ENCODE measurements at places on chromosomes 11 and 22.

GRCh38 chr11:85991508-85991907 lies 77.4 kb downstream of the PICALM start:
- DNase-seq, result no peak

DNA sequence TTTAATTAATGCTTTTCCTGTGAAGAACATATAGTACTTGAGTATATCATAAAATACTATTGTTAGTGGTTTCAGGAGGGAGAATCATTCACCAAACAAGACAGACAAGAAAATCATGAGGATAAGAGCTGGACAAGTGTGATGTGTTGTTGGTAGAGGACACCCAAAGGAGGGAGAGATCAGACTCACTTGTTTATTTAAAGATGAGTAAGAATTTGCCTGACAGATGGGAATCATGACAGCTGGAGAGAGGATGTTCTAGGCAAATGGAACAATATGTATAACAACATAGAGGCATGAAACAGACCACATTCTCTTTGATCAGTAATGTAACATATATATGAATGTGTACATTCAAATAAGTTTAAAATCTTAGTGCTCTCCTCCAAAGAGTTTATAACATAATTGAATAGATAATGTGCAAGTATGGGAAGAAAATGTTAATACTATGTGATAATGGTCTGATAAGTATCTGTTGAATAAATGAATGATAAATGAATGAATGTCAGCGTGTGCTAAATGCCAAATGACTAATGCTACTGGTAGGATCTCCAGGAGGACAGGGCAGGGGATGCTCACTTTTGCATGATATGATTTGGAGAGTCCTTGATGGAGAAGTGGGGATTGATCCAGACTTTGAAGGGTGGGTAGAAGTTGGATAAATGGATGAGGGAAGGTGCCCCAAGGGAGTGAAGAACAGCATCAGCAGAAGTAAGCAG lies 228.9 kb upstream of the SORL1-AS1 start:
- no peak for DNase-seq

DNA sequence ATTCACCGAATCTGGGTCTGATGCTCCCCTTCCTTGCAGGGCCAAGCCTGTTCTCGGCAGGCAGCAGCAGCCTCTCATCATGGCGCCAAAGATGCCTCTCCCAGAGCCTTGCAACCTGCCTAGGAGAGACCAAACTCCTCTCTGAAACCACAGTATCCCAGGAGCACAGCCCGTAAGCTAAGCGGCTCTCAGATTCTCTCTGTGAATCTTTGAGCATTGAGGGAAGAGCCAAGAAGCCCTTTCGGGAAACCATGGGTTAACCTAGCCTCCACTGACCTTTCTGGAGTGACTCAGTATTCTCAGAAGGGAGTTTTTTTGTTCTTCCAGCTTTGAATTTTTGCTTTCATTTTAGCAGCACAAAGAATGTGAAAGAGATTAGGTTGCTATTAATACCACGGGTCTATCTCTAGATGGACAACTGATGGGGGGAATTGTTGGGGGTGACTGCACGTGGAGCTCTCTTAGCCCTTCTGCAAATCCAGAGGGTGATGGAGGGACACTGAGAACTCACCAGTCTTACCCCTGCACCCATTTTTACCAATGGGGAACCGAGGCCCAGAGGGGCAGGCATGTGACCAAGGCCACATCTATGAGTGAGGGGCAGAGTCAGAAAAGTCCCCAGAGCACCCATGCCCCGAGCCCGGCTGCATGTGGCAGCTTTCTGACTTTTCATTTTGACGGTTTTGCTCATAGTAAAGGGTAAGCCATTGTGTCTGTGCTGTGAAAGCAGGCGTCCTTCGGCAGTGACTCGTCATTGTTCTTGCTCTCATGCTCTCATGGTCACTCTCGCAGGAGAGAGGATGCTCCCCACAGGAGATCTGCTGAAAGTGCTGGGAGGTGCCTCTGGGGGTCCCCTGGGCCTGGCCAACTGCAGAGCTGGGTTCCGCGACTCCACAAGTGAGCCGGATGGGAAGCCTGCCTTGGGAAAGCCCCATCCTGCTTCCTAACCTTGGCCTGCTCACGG lies 36.0 kb downstream of the IRAG1 start:
- peak; percentile 59 for DNase-seq

DNA sequence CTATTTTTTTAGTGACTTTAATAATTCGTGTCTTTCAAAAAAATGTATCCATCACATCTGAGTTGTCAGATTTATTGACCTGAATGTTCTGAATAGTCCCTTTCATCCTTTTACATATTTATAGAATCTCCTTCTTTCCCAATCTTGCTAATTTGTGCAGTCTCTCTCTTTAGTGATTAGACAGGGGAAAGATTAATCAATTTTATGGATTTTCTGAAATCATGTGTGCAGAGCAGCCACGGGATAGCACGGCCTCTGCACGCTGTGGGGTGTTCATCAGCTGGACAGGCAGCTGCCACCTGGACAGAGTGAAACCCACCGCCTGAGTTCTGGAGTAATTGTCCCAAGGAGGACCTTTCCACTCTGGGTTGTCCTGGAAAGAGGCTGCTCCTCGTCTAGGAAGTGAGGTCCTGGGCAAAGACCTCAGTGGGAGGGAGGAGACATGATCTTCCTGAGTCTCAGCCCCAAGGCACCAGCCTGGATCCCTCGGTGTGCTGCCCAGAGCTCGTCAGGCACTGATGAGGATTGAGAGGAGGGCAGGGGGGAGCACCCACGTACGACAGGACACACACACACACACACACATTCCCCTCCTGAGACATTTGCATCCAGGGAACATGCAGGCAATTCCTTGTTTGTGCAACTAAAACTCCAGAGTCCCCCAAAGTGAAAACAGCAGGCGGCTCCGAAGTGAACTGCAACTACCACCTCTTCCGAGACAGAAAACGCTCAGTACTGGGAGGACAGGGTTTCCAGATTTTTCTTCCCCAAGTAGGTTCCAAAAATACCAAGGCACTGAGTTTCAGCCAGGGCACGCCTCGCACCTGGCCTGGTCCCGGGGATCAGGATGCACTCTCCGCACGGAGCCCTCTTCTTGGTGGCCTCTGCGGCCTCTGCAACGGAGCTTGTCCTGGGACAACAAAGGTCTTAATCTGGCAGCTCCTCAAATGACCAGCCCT lies 22.5 kb upstream of the KRTAP5-6 start:
- no peak for DNase-seq

DNA sequence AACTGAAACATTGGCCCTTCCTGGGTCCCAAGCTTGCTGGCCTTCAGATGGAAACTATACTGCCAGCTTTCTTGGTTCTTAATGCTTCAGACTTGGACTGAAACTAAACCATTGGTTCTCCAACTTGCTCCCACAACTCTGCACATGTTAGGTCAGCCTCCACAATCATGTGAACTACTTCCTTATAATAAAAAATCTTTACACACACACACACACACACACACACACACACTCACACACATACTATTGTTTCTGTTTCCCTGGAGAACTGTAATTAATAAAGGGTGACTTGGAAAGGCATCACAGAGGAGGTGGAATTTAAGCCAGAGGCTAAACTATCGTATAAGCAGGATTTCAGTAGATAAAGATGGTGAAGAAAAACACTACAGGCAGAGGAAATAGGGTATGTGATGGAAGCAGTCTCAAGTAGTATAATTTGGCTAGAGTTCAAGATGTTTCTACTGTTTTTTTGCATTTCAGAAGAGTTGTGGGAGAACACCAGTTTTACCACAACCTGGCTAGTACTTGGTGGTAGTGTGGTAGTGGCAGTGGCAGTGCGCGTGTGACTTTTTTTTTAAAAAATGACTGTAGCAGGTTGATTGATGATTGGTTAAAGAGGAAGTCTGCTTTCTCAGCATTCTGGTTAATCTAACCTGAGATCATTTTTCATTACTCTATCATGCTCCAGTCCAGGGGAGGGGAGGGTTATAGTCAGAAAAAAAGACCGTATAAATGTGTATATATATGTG lies 70.1 kb downstream of the PDE3B start:
- DNase-seq, result no peak

DNA sequence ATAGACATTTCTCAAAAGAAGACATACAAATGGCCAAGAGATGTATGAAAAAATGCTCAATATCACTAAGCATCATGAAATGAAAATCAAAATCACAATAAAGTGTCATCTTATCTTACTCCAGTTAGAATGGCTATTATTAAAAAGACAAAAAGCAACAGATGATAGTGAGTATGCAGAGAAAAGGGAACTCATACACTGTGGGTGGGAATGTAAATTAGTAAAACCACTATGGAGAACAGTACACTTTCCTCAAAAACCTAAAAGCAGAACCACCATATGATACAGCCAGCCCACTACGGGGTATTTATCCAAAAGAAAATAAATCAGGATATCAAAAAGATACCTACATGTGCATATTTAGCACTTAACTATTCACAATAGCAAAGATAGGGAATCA lies 700.0 kb upstream of the ANO5 start:
- DNase-seq, result no peak

- DNase-seq, result no peak
Measured at GRCh38 chr11:114259124-114259526, 37.1 kb upstream of the NNMT start.

DNA sequence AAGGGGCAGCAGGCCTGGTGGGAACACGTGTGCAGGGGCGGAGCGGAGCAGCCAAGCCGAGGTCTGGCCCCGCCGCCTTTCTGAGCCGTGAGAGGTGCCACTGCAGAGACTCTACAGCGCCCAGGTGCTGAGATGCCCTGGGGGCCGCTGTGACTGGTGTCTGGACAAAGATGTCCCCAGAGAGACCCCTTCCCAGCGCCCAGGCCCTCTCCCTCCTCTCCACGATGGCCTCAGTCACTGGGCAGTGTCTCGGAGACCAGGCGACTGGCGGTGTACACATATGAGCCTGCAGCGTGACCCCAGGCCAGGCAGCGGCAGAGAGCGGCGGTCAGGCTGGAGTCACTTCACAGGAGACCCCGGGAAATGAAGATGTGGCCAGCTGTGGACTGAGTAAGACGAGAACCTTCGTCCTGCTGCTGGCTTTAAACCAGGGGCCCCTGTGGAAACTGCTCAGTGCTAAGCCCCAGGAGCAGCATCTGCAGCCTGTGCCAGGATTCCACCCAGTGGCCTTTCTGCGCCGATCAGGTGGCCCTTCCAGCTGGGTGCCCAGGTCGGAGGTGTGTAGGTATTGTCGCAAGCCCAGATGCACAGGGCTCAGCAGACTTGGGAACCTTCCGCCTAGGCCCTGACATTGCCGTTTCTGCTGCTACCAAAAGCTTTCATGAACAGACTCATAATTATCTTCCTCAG lies 34.7 kb downstream of the MOB2 start:
- no peak for DNase-seq

DNA sequence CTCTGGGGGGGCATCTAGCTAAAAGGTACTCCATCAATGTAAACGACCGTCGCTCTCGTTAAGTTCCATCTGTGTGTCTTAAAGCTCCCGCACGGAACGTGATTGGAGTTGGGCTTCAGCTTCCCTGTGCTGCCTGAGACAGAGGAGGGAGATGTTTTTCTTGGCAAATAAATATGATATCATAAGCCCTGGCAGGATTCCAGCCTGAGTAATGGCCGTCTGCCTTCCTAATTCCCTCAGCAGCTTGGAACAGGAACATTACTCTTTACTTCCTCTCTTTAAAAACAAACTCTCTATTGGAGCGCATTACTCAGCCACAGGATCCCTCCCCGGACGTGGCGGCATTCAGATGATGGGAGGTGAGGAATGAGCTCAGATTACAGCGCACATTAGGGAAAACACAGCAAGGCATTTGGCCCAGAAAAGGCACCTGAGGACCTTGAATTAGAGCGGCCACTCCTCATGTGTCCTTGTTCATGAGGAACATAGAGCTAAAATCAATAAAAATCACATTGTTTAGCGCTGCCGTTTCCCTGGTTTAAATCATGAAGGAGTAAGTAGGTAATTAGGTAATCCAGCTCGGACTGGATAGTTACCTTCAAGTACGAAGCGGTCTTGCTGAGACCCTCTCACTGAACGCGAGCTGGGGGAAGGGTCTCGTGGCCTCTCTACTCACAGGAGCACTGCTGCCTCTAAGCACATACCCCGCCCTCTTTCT lies 230.4 kb downstream of the ST3GAL4 start:
- peak; percentile 92 for DNase-seq

DNA sequence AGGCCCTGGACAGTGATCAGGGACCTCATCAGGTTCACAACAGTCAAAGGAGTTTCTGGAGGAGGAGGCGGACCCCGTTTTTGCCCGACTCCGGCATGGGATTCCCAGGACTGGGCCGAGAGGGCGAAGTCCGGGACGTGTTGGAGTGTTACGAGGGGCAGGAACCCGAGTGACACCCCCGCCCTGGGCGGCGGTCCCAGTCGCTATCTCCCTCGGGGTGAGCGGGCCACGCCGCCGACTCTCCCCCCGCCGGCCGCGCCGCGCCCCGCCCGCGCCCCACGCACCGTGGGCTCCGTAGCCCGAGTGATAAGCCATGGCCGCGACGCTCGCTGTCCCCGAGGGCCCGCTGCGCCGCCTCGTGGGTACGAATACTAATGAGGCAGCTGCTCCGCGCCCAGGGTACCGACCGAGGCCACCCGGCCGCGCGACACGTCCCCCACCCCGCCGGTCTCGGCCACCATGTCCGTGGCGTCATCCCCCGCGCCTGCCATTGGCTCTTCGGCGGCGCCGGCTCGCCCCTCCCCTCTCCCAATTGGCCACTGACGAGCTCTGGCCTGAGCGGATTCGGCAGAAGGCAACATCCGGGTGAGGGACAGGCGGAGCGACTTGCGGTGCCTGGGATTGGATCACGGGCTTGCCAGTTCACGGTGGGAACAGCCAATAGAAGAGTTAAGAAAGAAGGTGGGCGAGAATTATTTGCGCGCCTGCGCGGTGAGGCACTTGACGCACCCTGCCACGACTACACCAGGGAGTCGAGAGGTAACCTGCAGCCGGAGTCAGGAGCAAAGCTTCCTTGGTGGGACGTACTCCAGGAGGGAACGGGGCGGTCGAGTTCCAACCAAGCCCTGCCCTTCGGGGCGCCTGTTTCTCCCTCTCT lies at the start of gene YIF1A:
Gene YIF1A, minus strand, starts transcription at position 473 of the 877 bp plus-strand sequence. Its CDS starts 158 bp downstream, at position 315.
- DNase-seq, result peak; percentile 99

DNA sequence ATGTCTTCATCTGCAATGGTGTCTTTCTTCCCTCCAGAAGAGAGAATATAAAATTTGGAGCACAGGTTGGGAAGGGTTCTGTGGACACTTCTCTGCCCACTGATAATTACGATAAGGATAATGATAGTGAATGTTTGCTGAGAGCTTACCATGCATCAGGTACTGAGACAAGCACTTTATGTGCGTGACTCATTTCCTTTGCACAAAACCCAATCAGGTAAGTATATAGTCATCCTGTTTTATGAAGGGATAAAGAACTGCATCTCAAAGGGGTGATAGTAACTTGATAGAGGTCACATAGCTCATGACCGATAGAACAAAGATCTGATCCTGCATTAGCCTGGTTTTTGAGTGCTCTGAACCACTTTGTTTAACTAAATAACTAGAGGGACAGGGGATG lies 9.4 kb downstream of the DRD2 start:
- no peak for DNase-seq

GRCh38 chr22:41779929-41780505 lies 20.5 kb upstream of the CCDC134 start:
- DNase-seq, result no peak

- no peak for DNase-seq
Measured at GRCh38 chr11:116275635-116276034, 497.2 kb downstream of the BUD13 start.
